ENCODE measurements at places on chromosomes 5 and 9.

DNA sequence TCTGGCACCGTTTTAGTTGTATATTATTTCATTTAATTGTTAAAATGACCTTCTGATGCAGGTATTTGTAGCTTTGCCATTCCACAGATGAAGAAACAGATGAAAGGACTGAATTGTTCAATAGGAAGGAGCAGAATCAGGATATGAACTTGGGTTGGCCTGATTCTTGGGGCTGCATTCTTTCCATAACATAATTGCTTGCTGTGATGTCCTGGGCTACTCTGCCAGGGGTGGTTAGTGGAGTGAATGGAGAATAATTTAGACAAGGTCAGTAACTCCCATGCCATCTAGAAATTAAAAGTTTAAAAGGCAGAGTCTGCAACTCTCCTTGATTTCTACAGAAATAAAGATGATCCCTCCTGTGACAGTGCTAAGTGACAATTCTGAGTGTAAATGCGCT, 15.9 kb downstream of the TLR4 start:
- no peak for DNase-seq

DNA sequence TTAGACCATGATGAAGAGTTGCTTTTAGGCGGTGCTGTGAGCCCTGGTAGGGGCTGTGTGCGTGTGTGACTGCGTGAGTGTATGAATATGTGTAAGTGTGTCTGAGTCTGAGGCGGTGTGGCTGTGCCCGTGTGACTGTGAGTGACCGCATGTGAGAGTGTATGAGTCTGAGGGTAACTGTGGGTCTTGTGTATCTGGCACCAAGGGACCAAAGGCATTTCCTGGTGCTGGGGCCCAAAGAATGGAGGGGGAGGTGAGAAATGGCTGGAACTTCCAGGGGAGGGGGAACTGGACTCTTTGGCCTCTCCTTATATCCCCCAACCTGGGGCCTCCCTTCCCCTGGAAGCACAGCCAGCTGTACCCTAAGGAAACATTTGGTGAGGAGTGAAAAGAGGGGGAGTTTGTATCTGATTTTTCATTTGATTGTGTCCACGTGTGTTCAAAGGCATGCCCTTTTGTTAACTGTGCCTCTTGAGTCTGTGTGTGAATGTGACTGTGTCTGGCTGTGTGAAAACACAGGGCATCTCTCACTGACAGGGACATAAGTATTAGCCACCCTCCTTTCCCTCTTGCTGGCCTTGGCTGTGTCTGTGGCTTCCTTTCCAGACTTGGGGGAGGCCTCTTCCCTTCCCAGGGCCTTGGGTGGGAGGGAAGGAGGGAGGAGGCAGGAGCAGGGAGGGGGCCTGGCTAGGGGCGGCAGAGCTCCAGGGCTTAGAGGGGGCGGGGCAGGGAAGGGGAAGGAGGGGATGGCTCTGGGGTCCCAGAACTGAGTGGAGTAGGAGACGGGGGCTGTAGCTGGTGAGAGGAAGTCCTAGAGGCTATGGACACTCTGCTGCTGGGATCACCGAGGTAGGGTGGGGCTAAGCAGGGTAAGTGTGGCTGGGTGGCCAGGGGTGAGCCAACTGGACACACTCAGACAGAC, 1.4 kb downstream of the IL11RA start:
- DNase-seq = no peak

- DNase-seq = no peak
Measured at GRCh38 chr9:134484479-134484878, 157.1 kb upstream of the COL5A1 start.

DNA sequence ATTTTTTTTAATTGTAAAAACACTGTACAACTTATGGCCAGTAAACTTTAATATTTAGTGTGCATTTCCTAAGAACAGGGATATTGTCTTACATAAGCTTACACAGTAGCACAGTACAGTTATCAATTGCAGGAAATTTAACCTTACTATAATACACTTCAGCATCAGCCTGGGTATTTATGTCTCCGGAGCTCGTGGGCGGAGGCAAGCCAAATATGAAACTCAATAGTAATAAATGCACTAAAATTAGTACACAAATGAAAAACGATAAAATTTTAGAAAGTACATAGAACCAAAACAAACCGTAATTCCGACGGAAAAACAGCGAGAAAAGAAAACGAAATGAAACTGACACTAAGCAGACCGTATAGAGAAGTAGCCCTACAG, 91.2 kb downstream of the ANXA2R start:
- DNase-seq = no peak

- DNase-seq = no peak
Measured at GRCh38 chr5:119347991-119348390, 7.8 kb upstream of the TNFAIP8 start.

DNA sequence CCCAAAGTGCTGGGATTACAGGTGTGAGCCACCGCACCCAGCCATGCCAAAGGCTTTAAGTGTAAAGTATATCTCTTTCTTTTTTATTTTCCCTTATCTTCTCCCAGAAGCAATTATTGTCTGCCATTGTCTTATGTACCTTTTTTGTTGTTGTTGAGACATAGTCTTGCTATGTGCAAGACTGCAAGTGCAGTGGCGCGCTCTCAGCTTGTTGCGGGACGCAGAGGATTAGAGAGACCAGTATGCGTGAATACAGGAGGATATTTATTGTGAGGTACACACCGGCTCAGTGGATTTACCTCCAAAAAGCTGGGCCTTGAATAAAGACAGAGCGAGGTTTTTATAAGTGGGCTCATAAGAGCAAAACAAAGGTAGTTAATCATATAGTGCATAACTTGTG, 11.8 kb downstream of the TMEM38B start:
- DNase-seq = no peak

DNA sequence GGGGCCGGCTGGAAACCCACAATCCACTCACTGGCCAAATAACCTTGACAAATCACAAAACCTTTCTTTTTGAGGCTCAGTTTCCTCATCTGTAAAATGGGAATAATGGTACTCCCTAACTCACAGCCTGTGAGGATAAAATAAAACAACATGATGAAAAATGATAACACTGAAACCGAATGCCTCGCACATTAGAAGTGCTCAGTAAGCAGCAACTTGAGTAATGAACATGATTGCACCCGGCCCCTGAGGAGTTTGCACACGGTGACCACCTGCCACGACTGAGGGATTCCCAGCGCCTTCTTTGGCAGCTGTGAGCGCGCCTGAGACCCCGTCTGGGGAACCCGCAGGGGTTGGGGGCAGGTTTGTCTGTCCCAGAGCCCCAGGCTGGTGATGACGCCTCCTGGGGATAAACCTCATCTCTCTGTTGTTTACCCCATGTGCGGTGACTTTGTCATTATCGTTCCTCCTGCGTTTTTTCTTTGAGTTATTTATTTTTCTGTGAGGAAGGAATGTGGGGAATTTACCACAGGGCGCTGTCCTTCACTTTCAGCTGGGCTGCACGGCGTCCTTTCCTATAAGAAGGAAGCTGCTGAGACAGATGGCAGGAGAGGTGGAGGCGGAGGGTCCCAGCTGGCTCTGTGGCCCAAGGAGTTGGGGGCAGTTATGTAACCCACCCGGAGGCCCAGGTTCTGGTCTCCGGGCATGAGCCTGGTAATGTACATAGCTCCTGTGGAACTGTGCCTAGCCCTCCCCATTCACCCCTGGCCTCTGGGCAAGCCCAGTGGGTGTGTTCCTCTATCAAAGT, 3.0 kb upstream of the SYNPO start:
- DNase-seq = no peak

DNA sequence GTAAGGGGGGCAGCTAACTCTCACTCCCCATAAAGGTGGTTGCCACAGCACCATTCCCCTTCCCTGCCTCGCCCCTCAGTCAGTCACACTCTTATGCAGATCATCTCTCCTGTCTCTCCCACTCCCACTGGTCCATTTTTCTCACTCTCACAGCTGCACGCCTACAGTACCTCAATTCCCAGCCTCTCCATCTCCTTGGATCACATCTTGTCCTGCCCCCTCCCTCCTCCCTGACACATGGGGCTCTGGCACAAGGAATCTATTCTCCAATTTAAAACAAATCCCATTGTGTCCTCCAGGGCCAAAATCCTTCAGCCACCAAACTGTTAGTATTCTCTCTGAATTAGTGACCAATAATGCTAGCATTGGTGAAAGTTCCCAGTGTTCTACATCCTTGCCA, 114.4 kb downstream of the AUH start:
- DNase-seq = no peak

DNA sequence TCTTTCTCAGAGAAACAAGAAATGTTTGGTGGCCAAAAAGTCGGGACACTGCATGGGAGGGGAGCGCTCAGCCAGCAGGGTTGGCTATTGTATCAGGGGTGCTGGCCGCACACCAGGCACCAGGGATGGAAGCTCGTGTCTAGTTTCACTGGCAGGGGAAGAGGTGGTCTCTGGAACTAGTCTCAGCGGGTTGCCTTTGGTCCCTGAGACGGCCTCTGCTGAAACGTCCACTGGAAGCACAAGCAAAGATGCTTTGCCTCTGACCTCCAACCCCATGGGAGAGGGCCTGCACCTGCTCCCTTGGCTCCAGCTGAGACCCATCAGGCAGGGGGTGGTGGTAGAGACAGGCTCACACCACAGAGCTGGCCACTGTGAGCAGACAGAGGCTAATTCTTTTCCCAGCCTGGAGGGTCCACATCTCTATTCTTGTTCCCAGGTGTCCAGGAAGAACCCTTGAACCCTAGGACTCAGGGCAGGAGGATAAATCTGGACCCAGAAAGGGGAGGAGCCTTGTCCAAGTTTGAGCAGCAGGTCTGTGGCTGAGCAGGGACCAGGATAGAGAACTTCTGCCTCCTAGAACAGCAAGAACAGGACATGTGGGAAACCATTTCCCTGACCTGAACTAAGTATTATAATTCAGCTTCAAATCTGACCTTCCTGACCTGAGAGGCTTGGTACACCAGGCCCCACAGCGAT, 102.6 kb downstream of the RGS3 start:
- DNase-seq = no peak

- no peak for DNase-seq
Measured at GRCh38 chr9:100670719-100671118, 92.8 kb downstream of the CAVIN4 start.

GRCh38 chr9:130193531-130194377, 21.6 kb downstream of the NCS1 start:
- no peak for DNase-seq

DNA sequence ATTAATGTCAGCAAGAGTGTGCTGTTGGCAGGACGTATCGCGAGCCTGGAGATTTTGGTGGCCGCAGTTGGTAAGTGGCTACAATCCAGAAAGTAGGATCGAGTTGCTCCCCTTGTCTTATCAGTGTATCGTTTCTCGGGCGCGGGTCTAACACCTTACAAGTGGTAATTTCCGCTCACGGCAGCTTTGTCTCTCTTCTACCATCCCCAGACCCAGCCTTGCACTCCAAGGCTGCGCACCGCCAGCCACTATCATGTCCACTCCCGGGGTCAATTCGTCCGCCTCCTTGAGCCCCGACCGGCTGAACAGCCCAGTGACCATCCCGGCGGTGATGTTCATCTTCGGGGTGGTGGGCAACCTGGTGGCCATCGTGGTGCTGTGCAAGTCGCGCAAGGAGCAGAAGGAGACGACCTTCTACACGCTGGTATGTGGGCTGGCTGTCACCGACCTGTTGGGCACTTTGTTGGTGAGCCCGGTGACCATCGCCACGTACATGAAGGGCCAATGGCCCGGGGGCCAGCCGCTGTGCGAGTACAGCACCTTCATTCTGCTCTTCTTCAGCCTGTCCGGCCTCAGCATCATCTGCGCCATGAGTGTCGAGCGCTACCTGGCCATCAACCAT, 1.1 kb downstream of the PTGER4 start:
- DNase-seq = peak; percentile 70

DNA sequence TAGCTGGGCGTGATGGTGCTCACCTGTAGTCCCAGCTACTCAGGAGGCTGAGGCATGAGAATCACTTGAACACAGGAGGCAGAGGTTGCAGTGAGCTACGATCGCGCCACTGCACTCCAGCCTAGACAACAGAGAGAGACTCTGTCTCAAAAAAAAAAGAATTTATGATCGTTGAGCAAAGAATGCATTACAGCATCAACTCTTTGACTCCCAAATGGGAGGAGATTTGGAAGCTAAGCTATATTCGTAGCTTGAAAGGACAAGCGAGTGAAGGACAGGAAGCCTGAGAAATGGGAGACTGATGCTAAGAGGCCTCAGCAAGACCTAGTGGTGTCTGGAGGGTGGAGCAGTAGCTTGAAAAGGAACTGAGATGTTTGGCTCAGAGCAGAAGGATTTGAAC, 10.3 kb upstream of the CCIN start:
- no peak for DNase-seq

GRCh38 chr9:95778957-95779356, 96.5 kb upstream of the ERCC6L2 start:
- DNase-seq = no peak

- DNase-seq = no peak
Measured at GRCh38 chr5:52692606-52693005, 95.1 kb upstream of the ITGA1 start.

DNA sequence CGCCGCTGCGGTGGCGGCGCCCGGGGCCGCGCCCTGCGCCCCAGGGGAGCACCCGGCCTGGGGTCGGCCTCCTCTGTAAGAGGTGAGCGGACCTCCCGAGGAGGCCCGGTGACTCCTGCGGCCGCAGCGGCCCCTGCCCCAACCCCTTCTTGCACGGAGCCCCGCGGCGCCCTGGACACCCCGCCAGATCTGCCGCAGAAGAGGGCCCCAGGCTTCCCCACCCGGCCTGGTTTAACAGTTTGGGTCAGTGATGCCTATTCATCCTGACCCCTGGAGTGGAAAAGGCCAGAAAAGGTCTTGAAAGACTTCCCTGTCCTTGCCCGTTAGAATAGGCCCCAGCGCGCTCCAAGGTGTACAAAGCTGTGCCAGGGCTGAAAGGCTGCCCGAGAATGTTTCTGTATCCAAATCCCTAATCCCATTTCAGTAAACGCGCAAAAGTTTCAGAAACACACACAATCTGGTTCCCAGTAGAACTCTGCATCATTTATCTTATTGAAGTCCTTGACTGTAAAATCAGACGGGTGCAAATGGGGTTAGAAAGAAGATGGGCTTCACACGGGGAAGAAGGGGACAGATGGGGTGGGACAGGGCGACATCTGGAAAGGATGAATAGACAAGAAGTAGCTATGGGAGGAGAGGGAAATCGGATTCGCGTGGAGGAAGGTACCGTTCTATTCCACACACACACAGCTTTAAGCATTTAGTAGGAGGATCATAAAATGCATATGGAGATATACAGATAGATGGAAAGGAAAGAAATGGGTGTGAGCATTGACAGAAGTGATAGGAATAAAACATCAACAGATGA, 1.1 kb upstream of the SSBP2 start:
- no peak for DNase-seq

- DNase-seq = peak; percentile 22
Measured at GRCh38 chr5:52985306-52985705, 3.8 kb upstream of the ITGA2 start.

DNA sequence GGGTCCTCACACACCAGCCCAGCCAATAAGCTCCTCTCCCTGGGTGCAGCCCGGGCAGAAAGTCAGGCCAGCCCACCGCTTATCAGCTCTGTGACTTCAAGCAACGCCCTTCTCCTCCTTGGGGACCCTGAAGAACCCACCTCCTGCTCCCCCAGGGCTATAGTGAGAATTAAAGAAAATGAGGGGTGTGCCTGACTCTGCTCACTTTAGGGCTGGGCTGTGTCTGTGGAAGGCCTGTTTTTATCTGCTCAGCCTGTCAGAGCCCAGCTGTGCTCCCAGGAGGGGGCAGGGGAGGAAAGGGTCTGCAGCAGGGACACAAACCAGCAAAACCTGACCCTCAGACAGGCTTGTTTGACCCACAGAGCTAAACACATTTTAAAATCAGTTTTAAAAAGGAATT, 3.9 kb downstream of the GPRIN1 start:
- no peak for DNase-seq
